ENCODE measurements at places on chromosomes 2 and 18.

GRCh38 chr2:209662021-209662420 is 109.6 kb upstream of the UNC80 start:
- DNase-seq: no peak

- DNase-seq: no peak
Observed at GRCh38 chr2:100817388-100817985, 2.5 kb upstream of the NPAS2 start.

DNA sequence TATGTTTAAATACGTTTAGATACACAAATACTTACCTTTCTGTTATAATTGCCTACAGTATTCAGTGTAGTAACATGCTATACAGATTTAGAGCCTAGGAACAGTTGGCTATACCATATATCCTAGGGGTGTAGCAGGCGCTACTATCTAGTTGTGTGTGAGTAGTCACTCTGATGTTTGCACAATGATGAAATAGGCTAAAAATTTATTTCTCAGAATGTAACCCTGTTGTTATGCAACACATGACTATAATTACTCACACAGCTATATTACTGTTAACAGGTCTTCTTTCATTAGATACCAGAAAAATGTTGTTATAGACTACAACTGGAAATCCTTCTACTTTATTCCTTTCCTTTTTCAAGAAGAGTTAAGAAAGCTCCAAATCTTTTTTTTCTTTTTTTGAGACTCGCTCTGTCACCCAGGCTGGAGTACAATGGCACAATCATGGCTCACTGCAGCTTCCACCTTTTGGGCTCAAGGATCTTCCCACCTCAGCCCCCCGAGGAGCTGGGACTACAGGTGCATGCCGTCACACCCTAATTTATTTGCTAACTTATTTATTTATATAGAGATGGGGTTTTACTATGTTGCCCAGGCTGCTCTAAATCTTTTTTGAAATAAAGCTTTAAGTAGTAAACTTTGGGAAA is 48.5 kb downstream of the C2orf74 start:
- DNase-seq: no peak

DNA sequence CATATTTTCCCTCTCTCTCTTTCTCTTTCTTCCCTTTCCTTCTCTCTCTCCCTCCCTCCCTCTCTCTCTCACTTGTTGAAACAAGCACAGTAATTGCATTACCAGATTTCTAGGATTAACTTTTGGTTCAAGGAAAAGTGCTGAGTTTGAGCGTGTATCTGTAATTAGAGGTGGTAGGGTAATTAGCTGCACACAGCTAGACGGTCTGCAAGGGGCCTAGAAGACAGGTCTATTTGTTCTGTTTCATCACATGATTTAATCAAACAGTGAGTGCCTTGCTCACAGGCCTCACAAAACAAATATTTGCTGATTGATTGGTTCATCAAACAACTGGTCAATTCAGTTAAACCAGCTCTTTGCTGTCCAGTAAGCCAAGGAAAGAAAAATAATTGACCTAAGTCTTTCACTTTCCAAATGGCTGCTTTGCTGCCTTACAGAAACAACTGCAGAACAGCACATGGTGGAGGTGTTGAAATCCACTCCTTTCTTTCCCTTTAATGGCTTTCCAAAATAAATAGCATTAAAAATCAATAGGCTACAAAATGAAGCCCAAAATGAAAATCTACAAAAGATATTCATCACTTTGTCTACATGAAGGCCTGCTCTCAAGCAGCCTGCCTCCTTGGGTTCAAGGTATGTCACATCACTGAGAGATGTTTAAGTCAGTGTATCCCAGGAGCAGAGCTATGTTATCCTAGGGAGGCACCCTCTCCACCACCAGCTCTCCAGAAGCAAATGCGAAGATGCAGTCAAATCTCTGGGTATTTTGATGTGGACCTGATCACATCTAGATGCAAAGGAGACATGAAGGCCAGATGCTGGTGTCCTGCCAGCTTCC is 264.4 kb upstream of the SIX2 start:
- DNase-seq: no peak

GRCh38 chr18:35933982-35934381 is 38.5 kb upstream of the RMP24 start:
- DNase-seq: no peak

DNA sequence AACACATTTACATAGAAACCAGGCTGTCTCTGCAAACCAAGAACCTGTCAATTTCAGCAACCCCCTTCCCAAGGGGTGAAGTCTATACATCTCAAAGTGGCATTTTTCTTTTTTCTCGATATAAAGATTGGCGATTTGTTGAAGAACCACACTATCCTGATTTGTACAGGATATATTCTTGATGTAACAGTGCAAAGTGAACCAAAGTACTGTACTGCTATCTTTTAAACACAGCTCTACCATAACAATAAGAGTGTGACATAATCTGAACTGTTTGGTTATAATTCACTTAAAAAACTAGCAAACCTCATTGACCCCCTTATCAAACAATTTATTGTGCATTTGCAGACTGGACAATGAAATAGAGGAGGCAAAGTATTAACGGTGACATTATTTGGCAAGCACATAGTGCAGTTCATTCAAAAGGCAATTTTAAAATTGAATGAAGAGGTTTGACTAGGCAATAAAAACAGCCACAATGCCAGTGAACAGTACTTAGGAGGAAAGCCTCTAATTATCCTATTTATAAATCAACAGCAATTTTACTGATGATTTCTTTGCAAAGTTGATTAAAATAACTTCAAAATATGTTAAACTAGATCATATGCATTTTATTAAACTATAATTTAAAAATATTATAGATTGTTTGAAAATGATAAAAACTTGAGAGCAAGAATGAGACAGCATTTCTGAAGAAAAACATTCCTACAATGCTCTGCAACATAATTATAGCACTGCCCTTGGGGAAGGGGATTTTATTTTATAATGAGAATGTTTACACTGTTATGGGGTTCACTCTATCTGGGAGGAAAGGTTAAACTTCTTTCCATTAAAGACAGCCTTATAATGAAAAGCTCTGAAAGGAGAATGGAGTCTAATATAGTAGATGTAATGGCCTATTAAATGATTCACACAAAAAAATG is 440.9 kb downstream of the ZEB2 start:
- no peak for DNase-seq

DNA sequence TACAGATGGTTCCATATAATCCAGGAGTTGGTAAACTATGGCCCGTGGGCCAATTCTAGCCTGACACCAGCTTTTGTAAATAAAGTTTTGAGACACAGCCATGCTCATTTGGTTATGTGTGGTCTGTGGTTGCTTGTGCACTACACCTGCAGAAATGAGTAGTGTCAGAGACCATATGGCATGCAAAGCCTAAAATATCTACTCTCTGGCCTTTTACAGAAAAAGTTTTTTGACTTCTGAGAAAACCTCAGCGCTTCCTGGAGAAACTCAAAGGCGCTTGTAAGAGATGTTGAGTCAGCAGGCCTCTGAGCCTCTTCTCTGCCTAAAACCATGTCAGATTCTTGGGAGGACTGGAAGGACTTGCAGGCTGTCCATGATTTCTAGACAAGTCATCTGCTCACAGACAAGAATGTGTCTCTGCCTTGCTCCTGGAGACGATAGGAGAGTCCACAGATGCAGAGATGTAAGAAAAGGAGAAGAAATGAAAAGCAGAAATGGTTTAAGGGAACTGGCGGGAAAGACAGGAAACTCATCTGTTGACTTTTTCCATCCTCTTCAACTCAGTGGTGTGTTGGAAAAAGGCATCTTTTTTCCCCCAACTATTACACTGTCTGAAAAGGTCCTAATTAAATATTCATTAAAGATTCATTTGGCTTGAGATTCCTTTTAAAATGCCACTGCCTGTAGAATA is 5.2 kb downstream of the TTC39C start:
- peak; percentile 52 for DNase-seq

GRCh38 chr2:43175876-43176275 is 50.5 kb downstream of the ZFP36L2 start:
- DNase-seq: peak; percentile 42
